ENCODE measurements at places on chromosomes 5 and 9.

DNA sequence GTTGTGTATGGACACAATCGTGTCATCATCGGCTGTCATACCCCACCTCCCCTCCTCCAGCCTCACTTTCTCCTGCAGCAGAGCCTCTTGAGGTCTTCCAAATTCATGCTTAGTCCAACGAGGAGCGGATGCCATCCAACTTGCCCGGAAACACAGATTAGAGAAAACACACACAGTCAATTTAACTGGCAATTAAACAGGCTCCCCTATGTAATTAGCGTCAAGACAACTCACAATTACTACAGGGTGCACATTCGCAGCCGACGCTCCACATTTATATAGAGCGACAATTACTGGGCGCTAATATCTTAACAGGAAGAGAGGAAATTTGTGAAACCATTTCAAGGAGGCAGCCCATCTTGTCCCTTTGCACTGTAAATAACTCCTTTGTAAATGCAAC lies 86.0 kb upstream of the ZNF618 start:
- DNase-seq: no peak

DNA sequence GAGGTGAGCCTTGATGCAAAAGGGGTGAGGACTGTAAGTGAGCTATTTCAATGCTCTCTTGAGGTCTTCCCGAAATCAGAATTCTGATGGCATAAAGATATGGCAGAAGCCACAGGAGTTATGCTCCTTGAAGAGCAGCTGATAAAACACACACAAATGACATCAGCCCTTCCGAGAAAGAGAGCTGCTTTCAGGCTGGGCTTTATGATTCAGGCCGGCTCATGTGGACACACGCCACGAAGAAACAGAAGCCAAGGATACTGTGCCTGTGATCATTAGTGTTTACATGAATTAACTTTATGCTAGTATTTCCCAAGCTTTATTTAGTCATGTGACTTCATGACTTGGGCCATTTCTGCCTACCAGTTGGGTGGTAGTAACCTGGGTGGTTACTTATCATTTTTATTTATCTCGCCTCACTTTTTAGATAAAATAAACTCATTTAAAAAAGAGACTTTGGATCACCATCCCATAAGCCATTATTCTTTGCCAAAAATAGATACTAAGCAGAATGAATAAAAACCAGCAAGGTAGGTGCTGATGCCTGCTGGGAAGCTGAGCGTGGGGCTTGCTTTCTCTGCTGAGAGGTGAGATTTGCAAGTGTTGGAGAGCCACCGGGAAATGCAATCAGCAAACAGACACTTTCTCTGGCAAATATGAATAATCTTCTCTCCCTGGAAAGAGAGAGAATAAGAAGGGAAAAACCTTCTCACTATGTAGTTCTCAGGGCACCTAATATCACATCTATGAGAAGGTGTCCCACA lies 73.0 kb upstream of the SLC25A51 start:
- DNase-seq: no peak

DNA sequence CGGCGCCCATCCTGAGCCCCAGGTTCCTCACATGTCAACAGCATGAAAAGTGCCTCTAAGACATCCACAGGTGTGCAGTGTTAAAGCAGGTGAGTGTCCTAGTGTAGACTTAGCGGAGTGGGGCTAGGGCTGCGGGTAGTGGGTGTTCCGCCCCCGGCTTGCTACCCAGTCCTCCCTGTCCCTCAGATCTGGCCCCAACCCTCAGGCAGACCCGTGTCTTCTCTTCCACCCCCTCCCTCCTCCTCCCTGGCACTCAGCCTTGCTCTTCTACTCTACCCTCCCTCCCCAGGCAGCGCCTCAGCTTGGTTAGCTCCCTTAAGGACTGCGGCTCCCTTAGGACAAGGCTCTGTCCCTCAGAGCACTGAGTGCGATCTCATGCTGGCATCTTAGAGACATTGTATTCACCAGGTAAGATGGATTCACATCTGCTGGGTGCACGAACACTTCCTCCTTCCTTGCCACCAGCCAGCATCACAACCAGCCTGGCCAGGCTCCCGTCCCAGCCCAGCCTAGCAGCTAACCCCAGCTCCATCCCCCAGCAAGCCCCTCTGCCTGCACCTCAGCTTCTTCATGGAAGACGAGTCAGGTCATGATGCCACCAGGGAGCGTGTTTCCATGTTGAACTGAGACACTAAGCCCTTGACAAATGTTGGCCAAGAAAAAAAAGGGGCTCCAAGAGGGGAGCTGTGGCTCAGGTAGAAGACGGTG lies 46.8 kb downstream of the NSUN2 start:
- DNase-seq: no peak

DNA sequence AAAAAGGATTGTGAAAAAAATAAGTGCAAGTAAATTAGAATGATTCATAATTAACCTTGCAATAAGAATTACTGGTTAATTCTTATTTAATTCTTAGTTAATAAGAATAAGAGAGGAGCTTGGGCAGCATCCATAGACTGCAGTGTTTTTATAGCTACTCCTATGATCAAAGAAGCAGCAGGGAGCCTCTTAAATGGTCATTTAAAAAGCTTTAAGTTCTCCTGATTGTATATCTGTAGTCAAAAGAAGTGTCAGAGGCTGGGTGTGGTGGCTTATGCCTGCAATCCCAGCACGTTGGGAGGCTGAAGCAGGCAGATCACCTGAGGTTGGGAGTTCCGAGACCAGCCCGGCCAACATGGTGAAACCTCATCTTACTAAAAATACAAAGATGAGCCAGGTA lies 14.4 kb downstream of the ACER2 start:
- no peak for DNase-seq

GRCh38 chr5:1343931-1344901 lies 683 bp downstream of the CLPTM1L start:
- peak; percentile 9 for DNase-seq

GRCh38 chr5:123087173-123088030 lies 1.6 kb upstream of the PRDM6 start:
- DNase-seq: peak; percentile 60

DNA sequence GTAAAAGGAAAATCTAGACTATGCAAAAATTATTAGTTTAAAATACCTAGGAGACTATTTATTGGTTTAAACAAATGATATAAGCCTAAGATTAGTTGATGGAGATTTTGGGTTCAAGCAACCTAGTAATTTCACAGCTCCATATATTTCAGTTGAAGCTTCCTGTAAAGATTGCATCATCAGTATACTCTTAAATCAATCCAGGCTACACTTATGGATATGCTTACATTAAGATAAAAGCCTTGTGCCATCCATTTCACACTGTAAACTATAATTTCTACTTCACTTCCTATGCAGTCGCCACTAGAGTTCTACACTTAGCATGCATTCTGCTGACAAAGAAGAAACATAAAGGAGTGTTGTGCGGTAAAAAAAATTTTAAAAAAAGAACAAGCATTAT lies 7.3 kb upstream of the LIX1 start:
- DNase-seq: no peak

DNA sequence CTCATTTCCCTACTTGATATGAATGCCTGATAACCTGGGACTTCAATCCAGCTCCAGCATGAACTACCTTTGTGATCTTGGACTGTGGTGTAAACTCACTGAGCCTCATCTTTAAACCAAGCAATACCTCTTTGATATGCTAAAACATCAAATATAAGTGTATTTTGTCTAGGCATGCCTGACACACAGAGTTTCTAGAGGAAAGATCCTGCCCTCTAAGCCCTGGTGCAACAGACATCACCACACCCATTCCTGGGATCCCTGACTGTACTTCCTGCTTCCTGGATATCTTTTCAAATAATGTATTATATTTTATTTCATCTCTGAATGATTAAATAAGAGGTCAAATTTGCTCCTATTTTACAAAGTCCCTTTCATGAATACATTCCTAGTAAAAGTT lies 55.8 kb downstream of the ANXA2R start:
- DNase-seq: no peak

DNA sequence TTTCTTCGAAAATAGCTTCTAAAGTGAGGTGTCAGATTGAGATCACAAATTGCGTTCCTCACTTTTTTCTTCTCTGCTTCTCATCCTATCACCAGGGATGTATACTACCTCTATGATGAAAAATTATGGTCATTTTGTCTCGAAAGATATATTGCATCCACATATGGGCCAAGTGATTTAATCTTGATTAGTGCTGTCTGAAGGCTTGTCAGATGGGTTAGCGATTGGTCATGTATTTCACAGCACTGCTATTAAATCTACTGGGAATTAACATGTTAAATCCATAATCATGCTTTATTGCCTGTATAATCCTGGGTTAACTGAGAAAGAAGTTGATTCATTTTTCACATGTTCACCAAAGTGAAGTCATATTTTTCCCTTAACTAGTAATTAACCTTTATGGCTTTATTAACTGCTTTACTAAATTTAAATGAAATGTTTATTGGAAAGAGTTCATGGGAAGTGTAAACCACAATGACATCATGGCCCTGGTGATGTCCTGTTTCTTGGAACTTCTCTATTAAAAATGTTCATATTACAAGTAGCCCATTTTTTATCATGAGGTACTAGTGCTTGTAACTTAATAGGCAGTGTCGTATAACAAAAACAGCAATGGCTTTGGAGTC lies 193.3 kb downstream of the SMC2 start:
- no peak for DNase-seq

DNA sequence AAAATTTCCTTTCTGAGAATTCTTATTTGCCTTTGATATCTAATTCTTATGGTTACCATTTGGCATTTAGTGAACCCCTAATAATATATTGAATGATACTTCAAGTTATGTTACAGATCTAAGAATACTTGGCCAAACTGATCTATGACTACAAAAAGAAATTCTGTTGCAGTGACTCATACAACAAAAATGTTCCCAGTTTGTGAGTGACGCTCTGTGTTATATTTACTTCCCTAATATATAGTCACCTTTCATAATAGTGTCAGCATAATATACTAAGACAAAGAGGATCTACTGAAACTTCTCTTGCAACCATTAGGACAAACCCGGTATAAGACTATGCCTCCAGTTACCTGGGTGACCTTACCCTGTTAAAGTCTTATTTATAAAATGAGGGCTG lies 216.9 kb upstream of the TLX3 start:
- DNase-seq: no peak

DNA sequence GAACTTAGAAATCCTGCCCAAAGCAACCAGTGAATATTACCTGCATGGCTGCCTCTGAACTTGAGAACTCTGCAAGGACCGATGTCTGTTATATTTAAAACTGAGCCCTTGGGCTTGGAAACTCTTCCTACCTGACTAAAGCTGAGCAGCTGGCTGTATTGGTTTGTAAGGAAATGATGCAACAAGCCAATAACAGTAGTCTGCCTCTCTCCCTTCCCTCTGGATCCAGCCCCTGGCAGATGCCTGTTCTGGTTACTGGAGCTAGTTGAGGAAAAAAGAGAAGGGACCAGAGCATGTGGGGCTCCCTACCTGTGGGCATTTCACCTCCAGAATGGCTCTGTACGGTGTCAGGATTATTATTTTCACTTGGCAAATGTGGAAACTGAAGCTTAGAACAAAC lies 34.7 kb downstream of the SH3RF2 start:
- no peak for DNase-seq

DNA sequence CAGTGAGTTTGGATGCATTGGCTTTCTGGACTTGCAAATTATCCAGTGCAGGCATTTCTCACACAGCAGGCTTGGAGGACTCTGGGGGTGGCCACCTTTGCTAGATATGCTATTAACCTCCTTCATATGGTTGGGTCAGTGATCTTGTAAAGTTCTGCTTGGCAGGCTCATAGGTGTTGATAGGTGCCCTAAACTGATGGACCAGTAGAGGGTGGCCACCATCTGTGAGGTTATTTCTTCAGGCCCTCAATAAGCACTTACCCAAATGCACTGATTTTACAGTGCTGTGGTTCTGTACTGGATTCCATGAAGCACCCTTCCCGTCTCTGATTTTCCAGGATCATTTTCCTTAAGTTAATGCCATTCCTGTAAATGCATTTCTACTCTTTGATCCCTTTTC lies 216.3 kb downstream of the COMMD10 start:
- no peak for DNase-seq

DNA sequence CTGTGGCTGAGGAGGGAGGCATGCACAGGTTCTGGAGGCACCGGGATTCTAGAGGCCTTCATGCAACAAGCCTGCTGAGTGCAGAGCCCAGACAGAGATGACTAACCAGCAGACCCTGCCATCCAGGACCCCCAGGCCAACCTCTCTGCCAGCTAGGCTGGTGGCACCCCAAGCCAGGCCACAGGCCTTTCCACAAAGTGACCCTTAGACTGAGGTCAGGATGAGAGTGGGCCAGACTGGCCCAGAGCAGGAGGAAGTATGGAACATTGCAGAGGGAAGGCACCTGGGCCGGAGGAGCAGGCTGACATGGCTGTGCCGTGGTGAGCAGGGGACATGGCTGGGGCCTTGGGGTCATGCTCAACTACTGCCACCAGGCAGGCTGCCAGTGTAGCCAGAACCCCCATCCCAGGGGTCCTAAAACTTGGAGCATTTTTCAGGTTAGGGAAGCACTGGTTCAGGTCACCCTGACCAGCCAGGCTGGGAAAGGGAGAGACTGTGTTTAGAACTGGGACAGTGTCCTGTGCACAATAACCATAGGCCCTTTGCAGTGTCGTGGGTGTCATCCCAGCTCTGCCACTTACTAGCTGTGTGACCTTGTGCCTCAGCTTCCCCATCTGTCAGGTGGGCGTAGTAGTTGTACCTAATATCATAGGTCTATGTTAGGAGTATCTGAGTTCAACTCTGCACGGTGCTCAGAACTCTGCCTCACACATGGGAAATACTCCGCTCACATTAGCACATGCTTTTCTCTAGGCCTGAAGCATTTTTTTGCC lies 17.3 kb downstream of the TCF7 start:
- no peak for DNase-seq

- DNase-seq: no peak
These were observed 82.8 kb upstream of the TLX3 start for GRCh38 chr5:171226096-171226754.

GRCh38 chr9:70480405-70480980 lies 66.0 kb upstream of the KLF9 start:
- DNase-seq: peak; percentile 62

DNA sequence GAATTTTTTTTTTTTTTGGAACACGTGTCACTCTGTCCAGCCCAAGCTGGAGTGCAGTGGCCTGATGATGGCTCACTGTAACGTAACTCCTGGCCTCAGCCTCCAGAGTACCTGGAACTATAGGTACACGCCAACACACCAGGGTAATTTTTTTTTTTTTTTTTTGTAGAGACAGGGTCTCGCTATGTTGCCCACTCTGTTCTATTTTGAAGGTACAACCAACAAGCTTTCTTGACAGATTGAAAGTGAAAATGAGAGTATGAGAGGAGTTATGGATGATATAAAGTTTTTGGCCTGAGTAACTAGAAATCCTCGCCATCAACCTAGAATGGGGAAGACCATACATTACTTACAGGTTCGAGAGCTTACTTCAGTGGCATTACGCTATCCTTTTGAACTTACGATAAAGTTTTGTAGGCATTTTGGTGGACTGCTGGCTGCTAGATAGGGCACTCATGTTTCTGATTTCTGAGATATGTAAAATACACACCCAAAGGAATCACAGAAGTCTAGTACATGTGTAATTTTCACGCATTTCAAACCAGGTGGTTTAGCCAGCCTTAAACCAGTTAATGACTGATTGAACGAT lies 806 bp upstream of the CDC42SE2 start:
- DNase-seq: peak; percentile 57

All from right kidney (tissue), 9 donors.